ENCODE measurements at places on chromosomes 3 and 15. TPM values are rescaled to one million over a fixed set of nuclear protein-coding genes. Genes with fewer than 3 reads are reported as not detected.

DNA sequence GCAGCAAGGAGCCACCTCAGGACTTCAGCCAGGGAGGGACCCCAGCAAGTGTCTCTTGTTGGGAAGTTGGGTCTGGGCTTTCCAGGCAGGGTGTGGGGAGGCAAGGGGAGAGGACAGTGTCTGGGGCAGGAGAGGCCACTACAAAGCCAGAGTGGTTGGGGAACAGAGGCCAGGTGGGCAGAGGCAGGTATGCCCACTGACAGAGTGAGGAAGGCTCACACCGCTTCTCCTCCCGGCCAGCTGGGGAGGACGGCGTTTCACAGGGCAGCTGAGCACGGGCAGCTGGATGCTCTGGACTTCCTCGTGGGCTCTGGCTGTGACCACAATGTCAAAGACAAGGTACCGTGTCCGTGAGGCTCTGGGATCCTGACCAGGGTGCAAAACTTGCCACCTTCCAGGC lies 15.0 kb downstream of the ANKDD1A start:
- H3K27ac ChIP-seq: no peak overlapping the region
- H3K36me3 ChIP-seq: no peaks in the 10 kb centered on the region
- no peak overlapping the region for H3K4me3 ChIP-seq
- peaks cover 10% of the 10 kb centered on the region for H3K4me1 ChIP-seq
- no peaks in the 10 kb centered on the region for H3K27me3 ChIP-seq

- H3K27me3 ChIP-seq: peaks cover 34% of the 10 kb centered on the region
- DNase-seq: no peak
- H3K4me3 ChIP-seq: no peak overlapping the region
- no peaks in the 10 kb centered on the region for H3K36me3 ChIP-seq
- H3K27ac ChIP-seq: no peak overlapping the region
- no peaks in the 10 kb centered on the region for H3K4me1 ChIP-seq
Observed at GRCh38 chr3:66991459-66991858, 6.6 kb upstream of the KBTBD8 start.

DNA sequence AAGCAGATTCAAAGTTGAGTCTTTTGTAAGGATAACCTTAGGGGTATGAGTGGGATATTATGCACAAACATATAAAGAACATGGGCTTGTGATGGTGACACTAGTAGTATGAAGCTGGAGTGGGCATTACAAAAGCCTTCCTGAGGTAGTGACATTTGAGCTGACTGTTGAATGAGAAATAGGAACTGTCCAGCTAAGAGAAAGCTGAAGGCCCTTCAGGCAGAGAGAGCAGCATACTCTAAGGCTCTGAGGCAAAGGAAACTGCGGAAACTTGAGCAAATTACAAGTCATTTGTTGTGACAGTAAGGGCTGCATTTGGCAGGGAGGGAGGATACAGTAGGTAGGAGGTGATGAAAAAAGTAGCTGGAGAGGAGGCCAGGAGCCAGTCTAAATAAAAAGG lies 190.7 kb upstream of the CD96 start:
- no peak overlapping the region for H3K27ac ChIP-seq
- no peaks in the 10 kb centered on the region for H3K4me1 ChIP-seq
- H3K36me3 ChIP-seq: peaks cover 6% of the 10 kb centered on the region
- no peaks in the 10 kb centered on the region for H3K27me3 ChIP-seq
- no peak overlapping the region for H3K4me3 ChIP-seq

GRCh38 chr3:192422997-192423342 lies 304.4 kb downstream of the FGF12 start:
- H3K27me3 ChIP-seq: peaks cover under 1% of the 10 kb centered on the region
- no peak overlapping the region for H3K27ac ChIP-seq
- no peaks in the 10 kb centered on the region for H3K36me3 ChIP-seq
- no peaks in the 10 kb centered on the region for H3K4me1 ChIP-seq

- no peak for DNase-seq
- peaks cover 34% of the 10 kb centered on the region for H3K27me3 ChIP-seq
Observed at GRCh38 chr3:187960820-187961219, 193.1 kb upstream of the LPP start.

GRCh38 chr3:8887435-8888300 lies 75.6 kb downstream of the RAD18 start:
- no peaks in the 10 kb centered on the region for H3K27me3 ChIP-seq
- no peak for DNase-seq
- H3K27ac ChIP-seq: no peak overlapping the region

Gene ITGA11
- 0.02 TPM for total RNA-seq

Gene SSUH2
- not detected for total RNA-seq
